ENCODE measurements at places on chromosomes 3 and 15. TPM values are rescaled to one million over a fixed set of nuclear protein-coding genes. Genes with fewer than 3 reads are reported as not detected.

The LARP6 gene
- 23.5 TPM for total RNA-seq

- DNase-seq, result no peak
These were observed 427.4 kb downstream of the FOXP1 start for GRCh38 chr3:71156062-71156665.

DNA sequence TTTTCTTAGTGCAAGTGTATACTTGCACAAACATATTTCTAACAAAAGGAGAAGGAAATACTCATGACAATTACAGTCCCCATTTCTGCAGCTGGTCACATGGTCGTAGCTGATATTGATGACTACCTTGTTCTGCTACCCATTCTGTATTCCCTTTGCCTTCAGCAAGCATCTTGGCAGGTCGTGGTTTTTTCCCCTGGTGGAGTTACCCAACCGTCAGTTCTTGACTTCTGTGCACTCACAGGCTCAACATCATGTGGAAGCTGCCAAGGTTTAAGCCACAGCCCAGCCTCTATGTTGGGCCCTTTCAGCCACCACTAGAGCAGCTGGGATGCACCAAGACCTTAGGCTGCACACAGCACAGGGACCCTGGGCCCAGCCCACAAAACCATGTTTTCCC, 56.1 kb downstream of the VGLL3 start:
- no peak for DNase-seq

- no peak for DNase-seq
These were observed 70.4 kb downstream of the UMPS start for GRCh38 chr3:124800511-124801258.

GRCh38 chr3:64340641-64341101, 115.4 kb upstream of the PRICKLE2 start:
- DNase-seq, result no peak

DNA sequence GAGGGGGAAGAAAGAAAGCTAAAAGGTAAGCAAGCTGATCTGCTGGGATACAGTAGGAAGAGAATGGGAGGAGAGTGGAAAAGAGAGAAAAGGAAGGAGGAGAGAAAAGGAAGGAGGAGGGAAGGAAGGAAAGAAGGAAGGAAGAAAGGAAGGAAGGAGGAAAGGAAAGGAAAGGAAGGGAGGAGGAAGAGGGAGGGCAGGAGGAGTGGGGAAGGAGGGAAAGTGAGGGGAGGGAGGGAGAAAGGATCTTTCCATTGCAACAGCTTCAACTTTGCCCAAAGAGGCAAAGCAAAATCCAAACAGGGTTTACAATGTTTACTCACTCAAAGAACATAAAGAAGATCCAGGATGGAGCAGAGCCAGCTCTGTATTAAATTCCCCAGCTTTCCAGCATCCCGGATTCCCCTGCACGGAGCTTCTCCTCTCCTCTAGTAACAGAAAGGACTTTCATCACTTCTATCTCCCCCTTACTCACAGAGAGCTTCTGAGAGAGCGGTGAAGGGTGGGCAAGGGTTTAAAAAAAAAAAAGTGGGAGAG, 494.2 kb upstream of the PROK2 start:
- DNase-seq, result no peak

DNA sequence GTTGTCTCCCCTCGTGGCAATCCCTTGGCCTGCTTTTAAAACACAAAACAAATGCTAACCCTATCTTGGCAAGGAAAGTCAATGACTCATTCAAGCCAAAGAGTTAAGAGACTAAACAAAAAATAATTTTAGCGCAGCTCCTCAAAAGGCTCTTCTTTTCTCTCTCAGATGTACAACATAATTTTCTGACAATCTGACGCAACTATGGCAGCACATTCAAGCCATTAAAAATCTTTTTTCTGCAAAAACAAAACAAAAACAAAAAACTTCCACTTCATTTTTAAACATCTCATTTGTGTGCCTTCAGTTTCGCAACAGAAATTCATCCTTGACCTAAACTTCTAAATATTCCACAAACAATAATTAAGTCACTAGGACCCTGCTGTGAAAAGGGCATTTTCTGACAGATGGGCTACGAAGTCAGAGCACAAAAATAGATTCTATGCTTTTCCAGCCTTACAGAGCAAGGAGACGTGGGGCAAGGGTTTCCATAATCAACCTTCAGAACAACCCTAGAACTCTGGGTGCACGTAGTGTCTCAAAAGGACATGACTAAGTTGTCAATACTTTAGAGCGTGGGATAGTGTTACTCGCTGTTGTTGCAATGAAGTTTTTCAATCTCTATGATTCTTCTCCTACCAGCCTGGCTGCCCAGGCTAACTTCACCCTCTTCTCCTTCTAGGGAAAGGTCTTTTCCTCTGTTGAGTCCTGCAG, 84.3 kb downstream of the MB21D2 start:
- no peak for DNase-seq

All from mucosa of gallbladder (tissue), 1 donor.